ENCODE measurements at places on chromosomes 3 and 15.

GRCh38 chr3:134820994-134821393 is 25.9 kb downstream of the EPHB1 start:
- no peak for DNase-seq

DNA sequence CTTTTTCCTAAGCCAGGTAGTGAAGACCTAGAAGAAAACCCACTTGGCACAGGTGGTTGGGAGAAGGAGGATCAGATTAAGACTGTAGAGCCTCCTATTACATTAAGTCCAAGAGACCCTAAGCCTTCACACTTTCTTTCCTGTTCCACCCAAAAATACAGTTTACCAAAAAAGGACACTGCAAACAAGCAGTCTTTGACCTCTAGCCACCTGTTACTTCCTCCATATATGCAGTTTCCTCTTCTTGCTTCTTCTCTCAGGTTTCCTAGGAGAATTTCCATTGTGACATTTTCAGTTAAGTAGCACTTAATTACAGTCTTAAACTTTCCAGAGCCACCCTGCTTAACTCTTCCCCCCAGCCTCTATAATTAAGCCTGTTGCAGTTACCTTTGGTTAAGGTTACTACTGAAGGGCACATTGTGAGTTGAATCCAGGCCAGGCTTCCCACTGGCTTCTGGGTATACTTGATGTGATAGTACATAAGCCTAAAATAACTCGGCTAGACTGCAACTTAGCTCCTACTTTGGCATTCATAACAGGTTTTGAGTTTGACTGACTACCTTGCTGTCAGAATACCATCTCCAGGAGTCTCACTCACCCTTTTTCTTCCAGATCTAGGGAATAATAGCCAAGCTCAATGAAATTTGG is 114.2 kb upstream of the UMPS start:
- DNase-seq: no peak

DNA sequence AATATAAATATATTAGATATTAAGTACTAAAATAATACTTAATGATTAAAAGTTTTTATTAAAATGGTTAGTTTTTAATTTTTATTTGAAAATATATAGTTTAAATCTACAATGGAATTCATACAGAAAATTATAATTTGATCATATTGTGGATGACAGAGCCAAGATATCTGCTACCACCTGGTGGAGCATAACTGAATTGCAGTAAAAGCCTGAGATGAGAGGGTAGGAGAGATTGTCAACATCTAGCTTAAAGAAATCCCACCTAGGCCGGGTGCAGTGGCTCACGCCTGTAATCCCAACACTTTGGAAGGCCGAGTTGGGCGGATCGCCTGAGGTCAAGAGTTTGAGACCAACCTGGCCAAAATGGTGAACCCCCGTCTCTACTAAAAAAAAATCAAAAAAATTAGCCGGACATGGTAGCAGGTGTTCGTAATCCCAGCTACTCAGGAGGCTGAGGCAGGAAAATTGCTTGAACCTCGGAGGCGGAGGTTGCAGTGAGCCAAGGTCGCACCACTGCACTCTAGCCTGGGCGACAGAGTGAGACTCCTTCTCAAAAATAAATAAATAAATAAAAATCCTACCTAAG is 25.1 kb upstream of the CSTA start:
- peak; percentile 17 for DNase-seq

DNA sequence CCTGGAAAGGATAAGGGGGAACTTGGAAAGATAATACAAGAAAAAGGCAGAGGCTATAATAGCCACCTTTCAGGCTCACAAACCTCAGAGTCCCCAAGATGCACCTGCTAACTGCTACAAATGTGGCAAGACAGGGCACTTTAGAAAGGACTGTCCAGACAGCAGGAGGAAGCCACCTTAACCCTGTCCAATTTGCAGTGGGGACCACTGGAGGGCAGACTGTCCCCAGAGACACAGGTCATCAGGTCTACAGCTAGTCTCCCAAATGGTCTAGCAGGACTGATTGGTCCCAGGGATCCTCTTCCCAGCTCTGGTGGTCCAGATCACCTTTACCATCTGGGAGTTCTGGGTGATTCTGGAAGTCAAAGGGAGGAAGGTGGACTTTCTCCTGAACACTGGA is 882.5 kb upstream of the GBE1 start:
- no peak for DNase-seq

DNA sequence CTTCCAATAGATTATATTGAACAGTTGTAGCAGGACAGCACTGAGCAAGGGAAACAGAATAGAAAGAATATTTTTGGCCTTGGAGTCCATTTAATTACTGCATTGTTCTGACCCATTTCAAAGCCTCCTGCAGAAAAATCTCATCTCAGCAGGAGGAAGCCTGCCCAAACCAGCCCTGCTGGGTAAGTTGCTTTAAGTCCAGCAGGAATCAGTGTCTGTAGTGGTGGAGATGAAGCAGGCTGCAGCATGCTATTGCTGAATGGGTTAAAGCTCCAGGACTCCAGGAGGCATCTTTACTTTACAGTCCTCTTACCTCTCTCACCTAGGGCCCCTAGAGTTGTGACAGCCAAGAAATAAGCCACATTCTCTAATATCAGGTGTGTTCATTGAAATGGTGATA is 380.3 kb upstream of the THBS1 start:
- no peak for DNase-seq

GRCh38 chr15:87672309-87673288 is 583.9 kb downstream of the NTRK3 start:
- peak; percentile 41 for DNase-seq

DNA sequence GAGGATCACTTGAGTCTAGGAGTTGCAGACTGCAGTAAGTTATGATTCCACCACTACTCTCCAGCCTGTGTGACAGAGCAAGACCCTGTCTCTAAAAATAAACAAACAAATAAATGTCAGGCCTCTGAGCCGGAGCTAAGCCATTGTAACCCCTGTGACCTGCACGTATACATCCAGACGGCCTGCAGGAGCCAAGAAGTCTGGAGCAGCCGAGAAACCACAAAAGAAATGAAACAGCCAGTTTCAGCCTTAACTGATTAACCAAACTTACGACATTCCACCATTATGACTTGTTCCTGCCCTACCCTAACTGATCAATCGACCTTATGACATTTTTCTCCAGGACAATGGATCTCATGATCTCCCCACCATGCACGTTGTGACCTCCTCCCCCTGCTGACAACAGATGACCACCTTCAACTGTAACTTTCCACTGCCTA is 32.5 kb upstream of the ZKSCAN7 start:
- no peak for DNase-seq

- peak; percentile 68 for DNase-seq
These were observed 39.0 kb downstream of the GABPB1 start for GRCh38 chr15:50315814-50316630.

- peak; percentile 39 for DNase-seq
These were observed 772.4 kb upstream of the NR2F2 start for GRCh38 chr15:95558131-95558530.

- DNase-seq: no peak
These were observed 786.5 kb upstream of the ROBO1 start for GRCh38 chr3:80554304-80554703.

DNA sequence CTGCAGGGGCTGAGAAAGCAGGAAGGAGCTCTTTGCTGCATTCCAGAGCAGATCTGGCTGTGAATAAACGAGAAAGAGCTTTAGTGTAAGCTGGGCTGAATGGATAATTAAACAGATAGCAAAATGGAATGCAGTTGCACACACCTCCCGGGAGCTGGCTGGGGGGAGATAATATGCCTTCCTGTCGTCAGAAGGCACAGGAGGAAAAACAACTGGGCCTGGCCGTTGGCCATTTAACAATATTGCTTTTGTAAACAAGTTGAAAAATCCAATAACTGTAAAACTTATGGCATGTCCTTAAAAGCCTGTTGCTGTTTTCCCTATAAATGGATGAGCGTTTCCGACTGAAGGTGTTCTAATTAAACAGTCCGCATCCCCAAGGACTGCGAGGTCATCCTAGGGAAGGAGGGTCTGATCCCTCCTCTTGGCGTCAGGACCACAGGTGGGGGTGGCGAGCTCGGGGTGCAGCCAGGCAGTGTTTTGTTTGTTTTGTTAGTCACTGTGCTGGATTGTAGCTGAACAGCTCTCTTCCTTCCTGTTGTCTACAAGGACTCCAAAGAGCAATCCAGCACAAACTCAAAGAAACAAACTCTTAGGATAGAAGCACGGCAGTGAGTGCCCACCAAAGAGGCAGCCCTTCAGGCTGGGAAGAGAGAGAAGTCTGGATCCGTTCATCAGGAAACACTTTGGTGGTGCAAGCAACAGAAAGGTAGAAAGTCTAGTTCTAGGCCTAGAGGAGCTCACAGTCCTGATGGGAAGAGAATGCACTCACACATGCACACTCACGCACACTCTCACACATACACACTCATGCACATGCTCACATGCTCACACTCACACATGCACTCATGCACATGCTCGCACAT is 133.4 kb upstream of the SMAD3 start:
- DNase-seq: peak; percentile 63

- no peak for DNase-seq
These were observed 206.1 kb upstream of the GADL1 start for GRCh38 chr3:31100519-31100918.

DNA sequence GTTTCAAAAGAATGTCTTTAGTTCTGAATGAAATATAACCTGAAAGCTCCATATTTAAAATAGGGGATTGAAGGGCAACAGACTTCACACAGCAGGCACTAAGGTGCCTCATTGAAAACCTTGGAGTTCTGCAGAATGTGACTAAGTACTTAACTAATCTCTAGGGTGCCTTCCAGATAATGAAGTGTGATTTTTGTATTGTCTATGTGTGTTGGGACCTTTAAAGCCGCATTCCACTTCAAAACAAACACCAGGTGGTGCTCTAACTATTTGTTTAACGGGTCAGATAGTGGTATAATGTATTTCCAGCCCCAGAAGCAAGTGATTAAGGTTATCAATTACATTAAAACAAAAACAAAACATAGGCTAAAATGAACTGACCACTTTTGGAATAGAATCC is 28.0 kb downstream of the TFG start:
- DNase-seq: peak; percentile 15

- DNase-seq: no peak
These were observed 5.1 kb upstream of the DNAAF4 start for GRCh38 chr15:55513152-55513551.

- DNase-seq: no peak
These were observed 52.3 kb downstream of the PGPEP1L start for GRCh38 chr15:98955331-98955730.

DNA sequence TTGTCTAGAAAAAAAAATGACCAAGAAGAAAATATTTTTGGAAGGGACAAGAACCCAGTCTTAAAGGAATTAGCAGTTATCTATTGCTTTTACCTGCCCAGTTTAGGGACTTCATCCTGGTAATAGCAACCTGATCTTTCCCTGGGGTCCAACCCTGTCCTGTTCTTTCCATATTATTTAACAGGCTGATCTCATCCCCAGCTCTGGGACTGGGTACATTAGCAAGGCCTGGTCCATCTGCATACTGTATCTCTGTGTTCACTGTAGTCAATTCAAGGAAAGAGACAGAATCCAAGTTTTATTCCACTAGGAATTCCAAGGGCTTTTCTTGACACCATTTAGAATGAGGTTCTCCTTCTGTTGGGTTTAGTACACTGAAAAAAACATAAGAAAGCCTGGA is 191.7 kb upstream of the GADL1 start:
- no peak for DNase-seq

DNA sequence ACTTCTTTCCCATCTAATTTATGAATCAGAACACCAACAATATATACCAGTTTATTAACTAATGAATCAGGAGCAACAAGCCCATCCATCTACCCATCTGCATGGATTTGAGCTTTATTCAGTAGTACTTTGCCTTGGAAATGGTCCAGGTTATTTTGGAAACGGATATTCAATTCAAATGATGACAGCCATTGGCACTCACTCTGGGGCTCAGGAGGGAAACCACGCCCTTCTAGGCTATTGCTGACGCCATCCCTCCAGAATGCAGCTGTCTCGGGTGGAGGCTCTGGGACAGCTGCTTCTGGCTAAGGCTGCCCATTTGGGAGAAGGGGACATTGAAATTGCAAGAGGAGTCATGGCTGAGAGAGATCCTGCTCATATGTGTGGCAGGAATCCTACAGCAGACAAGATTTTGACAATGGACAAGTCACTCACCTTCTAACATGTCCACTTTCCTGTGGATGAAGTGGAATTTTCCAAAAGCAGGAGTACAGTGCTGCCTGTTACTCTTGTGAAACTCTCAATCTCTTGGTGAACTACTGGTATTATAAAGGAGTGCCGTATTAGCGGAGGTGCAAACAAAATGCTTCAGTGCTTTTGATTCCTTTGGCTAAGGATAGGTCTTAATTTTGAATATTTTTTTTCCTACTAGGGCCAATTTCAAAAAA is 29.3 kb upstream of the TRAK1 start:
- peak; percentile 90 for DNase-seq

GRCh38 chr3:159187706-159188105 is 385.9 kb downstream of the MFSD1 start:
- no peak for DNase-seq

- no peak for DNase-seq
These were observed 53.3 kb upstream of the TLE3 start for GRCh38 chr15:70151003-70151402.

DNA sequence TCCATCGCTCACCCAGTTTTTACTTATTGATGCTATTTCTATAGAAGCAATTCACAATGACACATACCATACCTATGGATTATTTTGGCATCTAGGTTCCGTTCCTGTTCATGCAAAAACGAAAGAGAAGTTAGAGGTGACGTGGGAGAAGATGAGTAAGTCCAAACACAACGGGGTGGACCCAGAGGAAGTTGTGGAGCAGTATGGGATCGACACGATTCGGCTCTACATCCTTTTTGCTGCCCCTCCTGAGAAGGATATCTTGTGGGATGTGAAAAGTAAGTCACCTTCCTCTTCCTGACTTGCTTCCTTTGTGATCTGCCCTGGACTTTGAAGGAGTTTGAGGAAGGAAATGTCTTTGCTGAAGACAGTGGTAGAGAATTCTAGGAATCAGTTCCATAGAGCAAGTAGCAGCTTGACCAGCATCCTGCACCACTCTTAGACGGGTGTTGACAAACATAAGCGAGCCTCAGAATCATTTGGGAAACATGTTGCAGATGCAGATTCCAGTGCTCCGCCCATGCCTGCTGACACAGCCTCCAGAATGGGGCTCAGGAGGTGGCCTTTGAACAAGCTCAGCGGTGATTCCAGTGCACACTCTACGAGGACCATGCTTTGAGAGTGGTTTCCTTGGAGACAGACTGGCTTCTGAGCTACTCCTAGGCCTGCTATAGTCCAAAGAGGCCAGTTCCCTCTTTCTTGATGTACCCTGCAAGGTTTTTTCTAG is 78.4 kb upstream of the LIMD1 start:
- no peak for DNase-seq

- peak; percentile 88 for DNase-seq
These were observed 65.2 kb downstream of the MYLK start for GRCh38 chr3:123818921-123819429.

Measured in IMR-90 (cell line).